ENCODE measurements at places on chromosomes 12 and 14.

GRCh38 chr12:83823386-83824045 lies 1089.1 kb downstream of the SLC6A15 start:
- no peak for DNase-seq

DNA sequence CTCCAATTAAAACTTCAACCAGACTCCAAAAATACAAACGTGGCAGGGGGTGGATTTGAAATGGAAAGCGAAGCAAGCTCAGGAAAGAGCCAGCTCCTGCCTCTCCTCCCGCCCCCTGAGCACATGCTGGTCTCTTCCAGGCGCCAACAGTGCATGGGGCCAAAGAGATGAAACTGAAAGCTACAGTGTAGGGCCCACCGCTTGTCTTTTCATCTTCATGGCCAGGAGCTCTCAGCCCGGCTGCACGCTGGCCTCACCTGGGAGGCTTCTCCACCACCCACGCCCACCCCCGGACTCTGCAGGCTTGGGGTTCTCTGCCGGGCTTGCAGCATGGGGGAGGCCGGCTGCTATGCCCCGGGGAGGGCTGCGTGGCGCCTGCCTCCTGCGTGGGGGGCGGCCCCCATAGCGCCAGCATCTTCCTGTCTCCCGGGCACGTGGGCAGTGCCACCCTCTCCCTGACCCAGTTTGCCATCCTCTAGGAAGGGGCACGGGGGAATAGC lies 2.0 kb downstream of the RIMBP2 start:
- no peak for DNase-seq

- no peak for DNase-seq
These were observed 8.1 kb upstream of the FGF23 start for GRCh38 chr12:4387607-4388006.

DNA sequence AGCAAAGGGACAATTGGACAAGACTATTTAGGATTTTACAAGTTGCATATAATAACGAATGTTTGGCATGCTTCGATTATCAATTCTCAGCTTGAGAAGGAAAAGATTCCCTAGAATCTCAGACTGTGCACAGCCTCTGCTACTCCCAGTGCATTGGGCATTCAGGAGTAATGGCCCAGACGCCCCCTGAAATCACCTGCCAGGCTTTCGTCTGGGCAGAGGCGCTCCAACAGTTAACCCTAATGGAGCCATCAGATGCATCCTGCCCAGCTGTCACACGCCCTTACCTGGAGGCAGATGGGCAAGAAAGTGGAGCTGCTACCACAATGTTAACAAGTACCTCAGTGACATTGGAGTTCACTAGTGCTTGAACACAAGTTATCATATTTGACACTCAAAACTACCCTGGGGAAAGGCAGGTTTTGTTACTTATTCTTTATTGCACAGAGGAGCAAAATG lies 927 bp upstream of the LRP6 start:
- DNase-seq = no peak

GRCh38 chr12:69512820-69513219 lies 42.6 kb downstream of the FRS2 start:
- DNase-seq = no peak

DNA sequence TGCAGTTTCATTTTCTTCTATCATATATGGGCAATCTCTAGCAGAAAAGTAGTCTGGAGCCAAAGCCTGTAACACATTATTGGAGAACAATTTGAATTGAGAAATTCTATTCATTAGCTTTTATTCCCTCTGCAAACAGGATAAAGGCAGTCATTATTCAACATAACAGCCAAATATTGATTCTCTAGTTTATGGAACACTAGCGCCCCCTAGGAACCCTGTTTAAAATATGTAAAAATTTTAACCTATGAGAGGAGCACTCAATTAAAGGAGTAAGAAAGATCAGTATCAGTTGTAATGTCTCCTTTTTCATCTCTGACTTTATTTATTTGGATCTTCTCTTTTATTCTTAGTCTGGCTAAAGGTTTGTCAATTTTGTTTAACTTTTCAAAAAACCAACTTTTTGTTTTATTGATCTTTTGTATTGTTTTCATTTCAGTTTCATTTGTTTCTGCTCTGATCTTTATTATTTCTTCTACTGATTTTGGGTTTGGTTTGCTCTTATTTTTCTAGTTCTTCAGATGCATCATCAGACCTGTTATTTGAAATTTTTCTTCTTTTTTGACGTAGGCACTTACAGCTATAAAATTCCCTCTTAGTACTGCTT lies 4.8 kb upstream of the LMNTD1 start:
- DNase-seq = no peak

GRCh38 chr12:3204143-3204542 lies 127.0 kb downstream of the TSPAN9 start:
- DNase-seq = no peak

- no peak for DNase-seq
These were observed 299.2 kb downstream of the LRIG3 start for GRCh38 chr12:58621126-58621525.

- no peak for DNase-seq
These were observed 43.5 kb downstream of the MIPOL1 start for GRCh38 chr14:37241198-37241597.

DNA sequence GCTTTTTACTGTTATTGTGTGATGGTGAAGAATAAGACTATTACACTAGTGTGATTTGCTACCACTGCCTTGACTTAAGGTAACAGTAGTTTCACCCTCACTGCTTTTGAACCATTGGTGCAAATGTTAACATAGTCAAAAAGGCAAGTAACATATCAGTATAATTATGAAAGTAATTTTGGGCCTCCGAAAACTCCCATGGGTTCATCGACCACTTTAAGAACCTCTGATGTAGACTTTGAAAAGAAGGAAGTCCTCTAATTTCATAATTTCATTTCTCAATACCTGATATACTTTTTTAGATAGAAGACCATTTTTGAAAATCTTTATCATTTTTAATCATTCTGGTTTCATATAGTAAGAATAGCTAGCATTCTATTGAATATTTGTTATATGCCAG lies 57.7 kb downstream of the ETNK1 start:
- DNase-seq = no peak

GRCh38 chr12:98355322-98355721 lies 160.1 kb upstream of the TMPO start:
- DNase-seq = no peak

- no peak for DNase-seq
These were observed 6.8 kb downstream of the KNTC1 start for GRCh38 chr12:122533856-122534255.

DNA sequence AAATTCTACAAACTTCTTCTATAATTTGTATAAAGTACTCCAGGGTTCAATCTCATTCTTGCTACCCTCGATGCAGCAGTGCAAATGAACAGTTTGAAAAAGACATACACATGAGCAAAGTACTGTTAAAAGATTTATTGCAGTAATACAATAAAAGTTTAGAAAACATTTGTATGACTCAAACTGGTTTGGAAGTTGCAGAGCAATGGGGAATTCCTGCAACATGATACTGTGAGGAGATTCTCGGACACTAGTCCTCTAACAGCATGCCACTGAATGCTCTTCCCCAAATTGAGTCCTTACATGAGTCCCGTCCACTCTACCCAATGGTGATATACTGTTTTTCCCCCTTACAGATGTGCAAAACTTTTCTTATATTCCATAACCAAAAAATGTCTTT lies 45.4 kb downstream of the ATG14 start:
- no peak for DNase-seq

DNA sequence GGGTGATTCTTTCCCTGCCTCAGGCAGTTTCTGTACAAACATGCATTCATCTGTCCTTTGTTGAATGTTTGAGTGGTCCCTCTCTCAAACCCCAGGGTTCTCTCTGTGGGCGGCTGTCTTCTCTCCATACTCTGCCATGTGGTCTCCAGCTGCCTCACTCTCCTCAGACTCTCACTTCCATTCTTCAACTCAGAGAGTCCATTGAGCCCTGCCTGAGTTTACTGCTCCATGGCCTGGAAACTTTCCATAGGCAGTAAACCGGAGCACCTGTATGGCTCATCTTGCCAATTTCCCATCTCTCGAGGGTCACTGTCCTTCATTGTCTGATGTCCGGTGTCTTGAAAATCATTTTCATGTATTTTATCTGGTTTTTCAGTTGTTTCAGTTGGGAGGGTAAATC lies 11.3 kb downstream of the C14orf132 start:
- DNase-seq = no peak

- DNase-seq = no peak
These were observed 398.8 kb upstream of the RGS6 start for GRCh38 chr14:71533390-71533789.

DNA sequence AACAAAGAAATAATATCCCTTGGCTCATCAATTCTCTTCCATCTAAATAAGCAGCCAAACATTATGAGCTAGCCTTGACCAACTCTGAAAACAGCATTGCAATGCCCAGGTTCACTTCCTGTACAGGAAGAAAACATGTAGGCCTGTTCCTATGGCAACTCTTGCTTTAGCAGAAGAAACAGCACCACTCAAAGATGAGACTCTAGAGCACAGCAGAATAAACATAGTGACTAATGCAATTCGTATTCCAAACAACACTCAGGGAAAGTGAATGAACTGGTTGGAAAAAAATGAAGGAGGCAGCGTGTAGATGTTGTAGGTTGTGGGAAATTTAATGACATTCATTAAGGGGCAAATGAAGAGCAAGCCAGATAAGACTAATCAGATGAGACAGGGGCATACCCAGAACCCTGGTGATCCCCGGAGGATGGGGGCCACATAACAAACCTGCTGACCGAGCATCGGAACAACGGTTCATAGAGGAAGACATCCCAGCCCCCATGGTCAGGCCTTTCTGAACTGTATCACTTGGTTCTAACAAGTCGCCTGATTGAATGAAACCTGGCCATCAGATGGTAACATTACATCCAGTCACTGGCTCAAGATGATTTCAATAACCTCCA lies 9.0 kb downstream of the ARHGDIB start:
- DNase-seq = no peak

DNA sequence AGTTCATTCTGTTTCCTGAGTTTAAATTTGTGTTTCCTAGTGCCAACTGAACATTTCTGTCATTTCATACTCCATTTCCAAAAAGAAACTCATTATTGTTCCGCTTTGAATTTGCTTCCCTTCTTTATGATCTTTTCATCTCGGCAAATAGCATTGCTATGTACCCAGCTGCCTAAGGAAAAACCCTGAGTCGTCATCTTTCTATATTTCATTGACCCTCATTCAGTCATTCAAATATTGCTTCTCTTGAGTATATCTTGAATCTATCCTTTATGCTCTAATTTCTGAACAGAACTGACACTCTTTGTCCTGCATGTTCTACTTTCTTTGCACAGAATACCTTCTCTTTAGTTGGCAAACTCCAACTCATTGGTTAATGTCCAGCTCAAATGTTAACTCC lies 35.9 kb downstream of the ADIPOR2 start:
- DNase-seq = no peak

GRCh38 chr12:27464220-27464554 lies 17.7 kb downstream of the SMCO2 start:
- no peak for DNase-seq

- DNase-seq = no peak
These were observed 141.8 kb upstream of the RASSF8 start for GRCh38 chr12:25816637-25817036.

GRCh38 chr12:46916796-46917419 lies 91.1 kb upstream of the SLC38A4 start:
- no peak for DNase-seq

DNA sequence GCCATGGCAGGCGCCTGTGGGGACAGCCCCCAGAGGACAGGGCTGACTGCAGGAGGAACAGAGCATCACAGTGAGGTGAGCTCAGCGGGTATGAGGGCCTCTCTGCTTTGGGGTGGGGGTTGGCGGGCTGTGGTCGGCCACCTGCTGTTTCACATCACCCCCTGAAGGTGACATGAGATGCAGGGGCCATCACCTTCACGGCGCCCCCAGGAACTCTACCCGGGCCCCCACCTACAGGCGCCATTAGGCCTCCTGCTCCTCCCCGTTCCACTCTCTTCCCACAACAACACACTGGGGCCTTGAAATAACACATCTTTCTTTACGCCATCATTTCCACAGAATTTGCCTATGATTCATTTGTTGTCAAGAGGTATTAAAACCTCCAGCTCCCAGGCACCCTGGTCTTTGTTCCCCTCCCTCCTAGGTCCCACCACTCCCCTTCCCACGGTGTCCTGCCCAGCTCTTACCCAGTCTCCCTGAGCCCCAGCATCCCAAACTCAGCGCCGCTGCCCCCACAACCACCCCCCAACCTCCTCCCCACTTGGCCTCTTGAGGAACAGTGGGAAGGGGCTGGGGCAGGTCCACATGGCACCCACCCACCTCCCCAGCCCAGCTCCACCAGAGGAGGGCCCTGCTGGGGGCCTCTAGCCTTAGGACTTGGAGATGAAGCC lies 12.7 kb upstream of the HDAC7 start:
- no peak for DNase-seq

GRCh38 chr14:78985668-78986381 lies 815.7 kb downstream of the NRXN3 start:
- no peak for DNase-seq

DNA sequence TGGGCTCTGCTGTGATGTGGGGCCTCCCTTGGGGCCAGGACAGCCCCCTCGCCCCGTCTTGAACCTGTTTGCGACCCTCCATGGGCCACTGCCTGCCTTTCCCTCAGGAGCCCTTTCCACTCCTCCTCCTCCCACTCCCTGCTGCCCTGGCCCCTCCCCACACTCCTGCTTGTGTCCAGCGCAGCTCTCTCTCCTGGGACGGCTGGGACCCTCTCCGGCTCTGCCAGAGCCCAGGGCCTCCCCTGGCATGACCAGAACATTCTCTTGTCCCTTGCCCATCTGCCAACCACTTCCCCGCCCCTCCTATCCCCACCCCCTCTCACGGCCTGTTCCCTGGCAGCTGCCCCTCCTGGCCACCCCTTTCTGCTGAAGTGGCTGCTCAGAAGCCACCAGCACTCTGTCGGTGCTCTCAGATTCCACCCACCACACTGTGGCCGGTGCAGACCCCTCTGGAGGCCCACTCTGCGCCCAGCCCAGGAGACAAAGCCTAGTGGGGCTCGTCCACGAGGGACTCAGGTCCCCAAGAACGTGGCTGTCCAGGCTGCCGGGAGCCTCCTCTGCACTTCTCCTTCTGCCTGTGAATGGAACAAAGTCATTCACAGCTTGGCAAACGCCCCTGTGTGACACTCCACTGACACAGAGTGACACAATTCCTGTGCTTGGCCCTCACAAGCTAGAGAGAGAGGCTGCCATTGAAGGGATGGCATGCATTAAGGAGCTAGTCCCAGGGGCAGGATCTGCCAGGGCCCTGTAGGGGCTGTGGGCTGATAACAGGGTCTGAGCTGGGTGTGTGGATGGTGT lies 1.4 kb downstream of the ASPG start:
- DNase-seq = peak; percentile 34

DNA sequence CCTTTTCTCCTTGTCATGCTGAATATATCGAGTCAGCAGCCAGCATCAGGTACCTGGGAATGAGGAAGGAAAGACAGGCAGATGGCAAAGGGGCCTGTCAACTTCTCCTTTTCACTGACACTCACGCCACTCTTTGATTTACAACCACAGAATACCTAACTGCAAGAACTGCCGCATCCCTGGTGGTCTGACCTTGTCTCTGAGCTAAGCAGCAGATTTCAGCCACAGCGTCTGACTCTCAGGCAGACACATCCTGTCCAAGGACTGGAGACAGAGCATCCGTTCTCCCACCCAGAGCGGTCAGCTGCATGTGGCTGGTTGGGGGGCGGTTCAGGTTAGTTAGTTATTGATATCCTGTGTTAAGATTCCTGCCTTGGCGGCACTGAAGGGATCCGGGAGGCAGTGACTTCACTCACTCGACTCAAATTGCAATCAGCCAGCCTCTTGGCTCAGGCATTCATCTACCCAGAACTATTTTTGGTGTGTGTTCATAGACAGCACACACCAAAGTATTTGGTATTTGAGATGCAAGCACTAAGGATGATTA lies 11.2 kb upstream of the MAP1LC3B2 start:
- no peak for DNase-seq

GRCh38 chr14:50666772-50667683 lies 1.1 kb downstream of the SAV1 start:
- DNase-seq = peak; percentile 52

Data from liver (tissue), 10 donors.